Globus pallidus (tissue), 1 donor: ENCODE measurements at places on chromosomes 2 and 18.

- peak; percentile 60 for DNase-seq
Observed at GRCh38 chr2:148932536-148932935, 57.5 kb downstream of the KIF5C start.

DNA sequence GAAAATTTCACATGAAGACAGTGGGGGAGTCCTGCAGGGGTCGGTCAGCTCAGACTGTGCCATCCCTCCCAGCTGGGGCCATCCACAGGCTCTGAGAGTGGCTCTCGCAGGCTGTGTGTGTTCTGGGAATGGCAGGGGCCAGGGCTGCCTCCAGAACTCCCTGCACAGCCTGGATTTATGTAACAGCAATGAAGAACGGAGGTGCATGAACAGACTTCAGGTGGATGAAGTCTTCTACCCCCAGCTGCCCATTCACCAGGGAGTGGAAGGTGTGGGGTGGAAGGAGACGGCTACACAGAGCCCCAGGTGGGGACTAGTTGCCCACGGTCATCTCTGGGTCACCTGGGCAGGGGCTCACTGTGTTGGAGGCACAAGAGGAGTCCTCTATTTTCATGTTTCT is 56.1 kb upstream of the HDAC4 start:
- no peak for DNase-seq

DNA sequence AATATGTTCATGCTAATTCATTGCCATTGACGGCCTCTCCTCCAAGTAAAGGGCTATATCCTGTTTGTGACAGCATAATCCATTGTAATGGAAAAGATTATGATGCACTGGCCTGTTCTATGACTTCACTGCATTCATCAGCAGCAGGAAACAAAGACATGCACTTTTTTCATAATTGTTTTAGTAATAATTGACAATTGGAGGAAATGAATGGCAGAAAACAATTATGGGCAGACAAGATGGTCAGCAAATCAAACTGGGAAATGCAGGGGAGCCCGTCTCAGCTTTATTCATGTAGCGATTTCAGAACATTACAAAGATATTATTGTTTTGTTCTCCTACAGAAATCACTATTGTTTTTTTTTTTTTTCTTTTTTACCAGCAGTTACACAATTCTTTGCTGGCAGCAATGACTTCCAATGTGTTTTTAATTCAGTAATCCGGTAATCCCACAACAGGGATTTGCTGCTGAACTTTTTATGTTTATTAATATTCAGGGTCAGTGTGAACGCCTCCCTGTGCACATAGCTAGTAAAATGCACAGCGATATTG is 33.8 kb upstream of the RASGRP3 start:
- peak; percentile 92 for DNase-seq

GRCh38 chr18:36993068-36993467 is 164.1 kb downstream of the KIAA1328 start:
- no peak for DNase-seq

DNA sequence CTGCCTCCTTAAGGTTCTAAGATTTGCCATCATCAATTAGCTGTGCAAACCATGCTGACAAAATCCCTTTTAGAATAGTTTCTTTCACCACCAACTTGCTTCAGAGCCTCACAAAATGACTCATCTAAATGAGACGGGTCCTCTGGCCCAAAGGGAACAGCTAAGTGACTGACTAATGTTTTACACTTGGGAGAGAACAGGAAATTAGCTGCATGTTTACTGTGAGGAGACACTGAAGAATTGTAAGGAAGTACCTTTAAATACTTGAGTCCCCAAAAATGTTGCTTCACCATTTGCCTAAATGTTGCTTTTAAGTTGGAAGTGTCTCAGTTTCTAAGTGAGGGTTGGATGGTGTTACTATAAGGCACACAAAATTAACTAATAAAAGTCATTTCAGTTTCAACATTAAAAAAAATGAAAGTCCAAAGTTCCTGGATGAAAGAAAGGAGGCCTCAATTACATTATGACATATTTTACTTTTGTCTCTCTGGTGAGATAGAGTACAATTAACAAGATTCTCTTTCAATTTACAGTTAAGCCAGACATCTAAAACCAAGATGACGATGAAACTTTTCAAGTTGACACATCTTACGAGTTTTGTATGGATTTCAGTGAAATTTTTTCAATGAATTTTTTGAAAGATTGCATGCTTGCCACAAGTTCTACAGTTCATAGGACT is 229.1 kb upstream of the FN1 start:
- DNase-seq, result no peak

- no peak for DNase-seq
Observed at GRCh38 chr18:25729072-25729471, 361.3 kb downstream of the SS18 start.

- no peak for DNase-seq
Observed at GRCh38 chr18:36041146-36041545, 26.2 kb downstream of the RPRD1A start.

GRCh38 chr2:221166292-221166691 is 405.8 kb downstream of the EPHA4 start:
- no peak for DNase-seq

DNA sequence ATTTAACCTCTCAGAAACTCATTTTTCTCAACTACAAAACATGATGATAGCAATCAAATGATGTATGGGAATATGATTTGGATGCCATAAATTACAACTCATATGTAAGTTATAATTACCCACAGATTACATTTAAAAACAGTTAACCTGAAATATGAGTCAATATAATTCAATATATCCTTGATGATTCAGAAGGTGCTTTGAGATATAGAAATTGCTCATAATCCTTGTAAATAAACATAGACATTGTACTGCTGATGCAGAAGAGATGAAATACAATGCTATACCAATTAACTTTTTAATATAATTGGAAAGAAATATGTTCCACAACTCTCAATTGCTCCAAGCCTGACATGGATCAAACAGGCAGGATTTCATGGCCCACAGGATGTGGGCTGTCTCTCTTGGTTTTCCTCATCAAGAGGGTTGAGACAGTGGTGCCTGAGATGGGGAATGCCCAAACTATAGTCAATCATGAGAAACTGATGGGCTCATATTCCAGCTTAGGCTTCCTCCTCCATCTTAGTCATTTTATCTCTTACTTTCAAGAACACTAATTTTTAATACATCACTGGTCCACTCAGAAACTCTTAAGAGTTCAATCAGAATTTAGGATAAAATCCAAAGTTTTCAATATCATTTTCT is 49.4 kb downstream of the NCKAP5 start:
- DNase-seq, result no peak

GRCh38 chr2:63514781-63515180 is 73.5 kb downstream of the WDPCP start:
- DNase-seq, result no peak

GRCh38 chr2:43331422-43331821 is 105.0 kb upstream of the ZFP36L2 start:
- peak; percentile 41 for DNase-seq

DNA sequence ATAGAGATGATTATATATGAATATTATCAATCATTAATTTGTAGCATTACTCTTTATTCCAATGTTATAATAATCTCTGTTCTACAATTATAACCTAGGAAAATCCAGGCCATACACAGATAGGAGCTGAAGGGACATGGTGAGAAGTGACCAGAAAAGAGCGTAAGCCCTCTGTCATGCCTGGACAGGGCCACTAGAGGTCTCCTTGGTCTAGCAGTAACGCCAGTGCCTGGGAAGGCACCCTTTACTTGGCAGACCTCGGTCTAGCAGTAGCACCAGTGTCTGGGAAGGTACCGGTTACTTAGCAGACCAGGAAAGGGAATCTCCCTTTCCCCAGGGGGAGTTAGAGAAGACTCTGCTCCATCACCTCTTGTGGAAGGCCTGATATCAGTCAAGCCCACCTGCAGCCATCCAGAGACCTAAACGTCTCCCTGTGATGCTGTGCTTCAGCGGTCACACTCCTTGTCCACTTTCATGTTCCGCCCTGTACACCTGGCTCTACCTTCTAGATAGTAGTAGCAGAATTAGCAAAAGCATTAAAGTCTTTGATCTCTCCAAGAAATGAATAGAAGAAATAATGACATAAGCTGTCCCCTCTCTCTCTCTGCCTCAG is 447.5 kb upstream of the FSIP2 start:
- peak; percentile 24 for DNase-seq

DNA sequence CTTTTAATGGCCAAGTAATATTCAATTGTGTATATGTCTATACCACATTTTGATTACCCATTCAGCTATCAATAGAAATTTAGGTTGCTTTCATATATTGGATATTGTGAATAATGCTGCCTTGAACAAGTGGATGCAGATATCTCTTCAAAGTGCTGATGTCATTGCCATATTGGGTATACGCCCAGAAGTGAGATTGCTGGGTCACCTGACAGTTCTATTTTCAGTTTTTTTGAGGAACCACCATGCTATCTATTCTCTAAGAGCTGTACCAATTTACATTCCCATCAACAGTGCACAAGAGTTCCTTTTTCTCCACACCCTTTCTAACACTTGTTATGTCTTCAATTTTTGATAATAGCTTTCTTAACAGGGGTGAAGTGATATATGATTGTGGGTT is 306.9 kb downstream of the ZNF516 start:
- DNase-seq, result no peak

DNA sequence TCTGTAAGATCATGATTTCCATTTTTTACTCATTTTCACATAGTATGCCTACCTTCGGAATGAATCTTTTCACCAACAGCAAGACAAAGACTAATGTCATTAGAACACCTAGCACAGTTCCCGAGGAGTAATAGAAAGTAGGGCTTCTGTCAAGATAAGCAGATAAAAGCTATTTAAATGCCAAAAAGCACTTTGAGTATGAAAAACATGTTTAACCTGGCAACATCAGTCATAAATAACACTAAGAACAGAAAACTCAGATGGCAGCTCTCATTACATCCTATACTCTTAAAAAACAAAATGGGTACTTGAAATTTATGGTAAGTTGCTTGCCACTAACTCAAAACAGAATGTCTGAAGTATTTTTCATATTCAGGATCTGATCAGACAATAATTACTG is 17.1 kb downstream of the NEMP2 start:
- no peak for DNase-seq

DNA sequence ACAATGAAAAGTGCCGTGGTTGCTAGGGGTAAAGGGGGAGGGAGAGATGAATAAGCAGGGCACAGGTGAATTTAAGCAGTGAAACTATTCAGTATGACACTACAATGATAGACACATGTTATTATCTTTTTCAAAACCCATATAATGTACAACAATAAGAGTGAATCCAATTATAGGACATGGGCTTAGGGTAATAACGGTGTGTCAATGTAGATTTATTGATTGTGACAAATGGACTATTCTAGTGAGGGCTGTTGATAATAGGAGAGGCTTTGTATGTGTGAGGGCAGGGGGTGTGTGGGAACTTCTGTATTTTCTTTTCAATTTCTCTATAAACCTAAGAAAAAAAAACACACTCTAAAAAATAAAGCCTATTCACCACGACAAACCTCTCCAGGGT is 223.8 kb downstream of the RIT2 start:
- DNase-seq, result no peak

- DNase-seq, result peak; percentile 66
Observed at GRCh38 chr18:13562494-13563029, 163.8 kb downstream of the FAM210A start.

DNA sequence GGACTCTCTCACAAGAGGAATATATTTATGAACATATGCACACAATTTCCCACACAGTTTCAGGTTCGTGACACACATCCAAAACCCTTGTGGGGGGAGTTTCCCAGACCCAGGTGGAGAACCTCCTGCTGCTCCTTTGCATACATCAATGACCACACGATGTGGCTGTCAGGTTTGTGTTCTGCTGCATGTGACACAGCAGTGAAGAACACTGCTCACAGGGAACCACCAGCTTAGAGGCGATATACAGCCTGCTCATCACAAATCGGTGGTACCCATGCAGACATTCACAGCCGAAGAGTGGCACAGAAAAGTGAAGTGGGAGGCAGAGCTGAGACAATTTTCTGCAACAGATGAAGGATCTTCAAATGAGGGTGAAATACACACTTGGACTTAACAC is 175.6 kb upstream of the ZFP36L2 start:
- DNase-seq, result no peak

DNA sequence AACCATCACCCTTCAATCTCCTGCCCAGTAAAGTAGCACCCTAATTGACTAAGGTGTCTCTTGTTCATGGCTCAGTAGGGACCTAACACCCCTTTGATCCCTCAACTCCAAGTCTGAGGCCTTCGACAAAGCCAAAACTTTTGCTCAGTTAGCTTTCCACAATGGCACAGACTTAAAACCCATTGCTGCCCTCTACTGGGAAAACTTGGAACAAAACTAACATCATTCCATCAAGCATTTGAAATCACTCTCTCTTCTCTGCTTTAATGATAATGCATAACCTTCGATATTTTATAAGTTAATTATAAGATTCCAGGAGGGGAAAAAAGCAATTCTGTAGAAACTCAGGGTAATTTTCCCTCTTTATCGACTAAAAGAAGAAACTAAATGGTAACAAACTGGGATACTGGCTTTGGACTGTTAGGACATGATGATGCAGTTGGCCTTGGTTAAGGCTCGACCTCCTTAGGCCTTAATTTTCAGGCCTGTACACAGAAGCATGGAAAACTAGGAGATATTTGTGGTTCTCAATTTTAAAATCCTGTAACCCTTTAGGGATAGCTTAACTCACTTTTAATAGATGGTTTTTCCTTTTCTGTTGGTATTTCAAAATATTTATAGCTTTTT is 127.8 kb downstream of the STK39 start:
- DNase-seq, result peak; percentile 70

DNA sequence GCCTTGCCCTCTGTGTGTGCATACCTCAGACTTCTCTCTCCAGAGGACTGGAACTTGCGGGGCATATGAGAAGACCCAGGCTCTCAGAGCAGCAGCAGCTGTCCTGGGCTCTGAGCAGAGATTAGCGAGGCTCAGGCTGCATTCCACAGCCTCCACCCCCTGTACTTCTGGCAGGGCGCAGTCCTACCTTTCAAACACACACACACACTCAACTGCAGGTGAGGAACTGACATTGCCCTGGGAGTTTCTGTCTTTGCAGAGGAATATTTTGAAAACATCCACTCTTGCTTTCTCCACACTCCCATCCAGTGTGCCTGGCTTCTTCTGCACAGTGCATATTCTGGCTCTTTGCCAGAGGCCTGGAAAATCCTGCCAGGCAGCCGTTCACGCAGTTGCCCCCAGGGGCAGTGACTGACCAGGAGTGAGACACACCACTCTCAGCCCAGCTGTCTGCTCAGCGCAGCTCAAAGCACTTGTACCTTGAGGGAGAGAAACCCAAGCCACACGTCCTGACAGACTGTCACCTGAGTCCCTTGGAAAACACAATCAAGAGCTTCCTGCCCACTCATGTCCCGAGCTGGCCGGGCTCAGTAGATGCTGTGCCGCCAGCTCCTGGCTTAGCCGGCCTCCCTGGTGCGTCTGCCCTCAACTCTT is 460.8 kb downstream of the RNF144A start:
- DNase-seq, result no peak
